ENCODE measurements at places on chromosomes 13 and 19.

GRCh38 chr19:45171211-45171623 is 6.8 kb downstream of the TRAPPC6A start:
- DNase-seq: no peak

DNA sequence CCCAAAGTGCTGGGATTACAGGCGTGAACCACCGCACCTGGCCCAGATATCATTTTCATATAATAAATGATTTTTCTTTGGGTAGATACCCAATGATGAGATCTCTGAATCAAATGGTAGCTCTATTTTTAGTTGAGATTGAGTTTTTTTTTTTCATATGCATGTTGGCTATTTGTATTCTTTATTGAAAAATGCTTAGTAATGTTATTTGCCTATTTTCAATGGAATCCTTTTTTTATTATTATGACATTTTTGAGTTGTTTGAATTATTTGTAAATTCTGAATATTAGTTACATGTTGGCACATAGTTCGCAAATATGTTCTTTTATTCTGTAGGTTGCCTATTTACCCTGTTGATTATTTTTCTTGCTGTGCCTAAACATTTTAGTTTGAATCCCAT is 55.8 kb downstream of the ZNF254 start:
- no peak for DNase-seq

DNA sequence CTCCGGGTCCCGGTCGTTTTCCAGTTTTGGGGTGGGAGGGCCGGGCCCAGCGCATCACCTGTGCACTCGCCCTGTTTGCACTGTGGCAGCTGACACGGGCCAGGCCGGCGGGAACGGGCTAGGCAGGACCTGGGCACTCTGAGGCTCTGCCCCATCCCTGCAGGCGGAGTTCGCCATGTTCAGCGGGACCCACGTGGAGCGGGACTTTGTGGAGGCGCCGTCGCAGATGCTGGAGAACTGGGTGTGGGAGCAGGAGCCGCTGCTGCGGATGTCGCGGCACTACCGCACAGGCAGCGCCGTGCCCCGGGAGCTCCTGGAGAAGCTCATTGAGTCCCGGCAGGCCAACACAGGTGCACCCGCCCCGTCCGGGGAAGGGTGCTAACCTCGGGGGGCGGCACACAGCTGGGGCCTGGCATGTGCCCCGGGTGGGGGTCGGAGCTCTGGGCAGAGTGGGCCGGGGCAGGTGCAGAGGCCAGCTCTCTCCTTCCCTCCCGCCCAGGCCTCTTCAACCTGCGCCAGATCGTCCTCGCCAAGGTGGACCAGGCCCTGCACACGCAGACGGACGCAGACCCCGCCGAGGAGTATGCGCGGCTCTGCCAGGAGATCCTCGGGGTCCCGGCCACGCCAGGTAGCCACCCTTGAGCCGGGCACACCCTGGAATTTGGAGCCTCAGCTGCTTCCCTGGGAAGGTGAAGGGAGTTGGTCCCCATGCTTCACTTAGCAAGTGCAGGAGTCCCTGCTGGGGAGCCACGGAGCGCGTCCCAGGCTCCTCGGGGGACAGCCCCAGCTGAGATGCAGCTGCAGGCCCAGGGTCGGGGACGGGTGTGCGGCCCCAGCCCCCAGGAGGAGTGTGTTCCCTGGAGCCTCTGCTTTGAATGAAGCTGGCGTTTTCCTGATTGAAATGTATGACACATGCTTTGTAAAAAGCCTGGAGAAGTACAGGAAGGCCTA is 9.3 kb upstream of the ZNF554 start:
- DNase-seq: no peak

- no peak for DNase-seq
Observed at GRCh38 chr19:4576016-4576933, 16.8 kb upstream of the SEMA6B start.

DNA sequence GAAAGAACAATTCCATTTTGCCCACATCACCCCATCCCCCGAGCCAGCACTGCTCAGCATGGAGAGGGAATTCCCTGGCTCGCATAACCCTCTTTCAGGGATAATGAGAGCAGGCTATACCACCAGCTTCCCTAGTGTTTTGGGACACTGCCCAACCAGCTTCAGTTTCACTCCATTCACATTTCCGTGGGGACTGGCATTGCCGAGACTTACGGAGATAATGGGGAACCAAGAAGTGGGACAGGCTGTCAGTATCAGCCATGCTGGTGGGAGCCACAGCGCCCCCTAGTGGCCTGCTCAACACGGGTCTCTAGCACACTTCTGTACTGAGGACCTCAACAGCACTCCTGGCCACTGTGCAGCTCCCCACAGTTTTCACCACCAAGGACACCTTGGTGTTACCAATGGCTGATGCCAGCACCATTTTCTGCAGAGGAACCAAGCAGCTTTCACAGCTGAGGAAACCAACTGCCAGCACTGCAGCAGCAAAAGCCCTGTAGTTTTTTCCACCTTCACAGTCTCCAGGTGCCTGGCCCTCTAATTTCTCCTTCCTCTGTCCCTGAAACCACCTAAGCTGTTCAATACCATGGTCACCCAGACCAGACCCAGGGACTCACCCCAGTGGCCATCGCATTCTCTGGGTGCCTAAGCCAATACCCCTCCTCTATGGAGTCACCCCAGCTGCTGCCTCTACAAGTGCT is 23.7 kb downstream of the SLC6A16 start:
- no peak for DNase-seq

DNA sequence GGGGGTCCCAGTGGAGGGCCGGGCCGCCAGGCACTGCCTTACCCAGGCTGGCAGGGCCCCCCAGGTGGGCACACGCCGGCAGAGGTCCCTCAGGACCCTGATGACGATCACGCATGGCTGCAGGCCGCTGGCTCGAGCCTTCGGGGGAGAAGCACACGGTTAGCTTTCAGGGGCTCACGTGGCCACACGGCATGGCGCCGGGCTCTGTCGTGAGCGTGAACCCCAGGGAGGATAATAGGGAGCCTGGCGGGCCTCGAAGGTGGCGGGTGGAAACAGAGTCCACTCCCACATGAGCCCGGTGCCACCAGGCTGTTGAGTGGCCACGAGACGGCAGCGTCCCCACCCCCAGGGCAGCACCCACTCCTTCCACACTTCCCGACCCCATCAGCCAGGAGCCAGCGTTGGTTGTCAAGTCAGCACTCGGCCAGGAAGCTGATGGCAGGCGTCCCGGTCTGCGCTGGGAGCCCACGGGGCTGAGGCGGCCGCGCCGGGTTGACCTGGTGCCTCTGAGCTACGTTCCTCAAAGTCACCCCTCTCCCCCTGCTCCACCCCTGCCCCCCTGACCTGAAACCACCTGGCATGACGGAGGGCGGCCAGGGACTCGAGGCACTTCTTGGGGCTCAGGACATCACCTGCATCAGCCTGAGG is 24.7 kb upstream of the MATK start:
- DNase-seq: no peak

GRCh38 chr19:18777301-18778075 is 13.6 kb downstream of the COMP start:
- no peak for DNase-seq

GRCh38 chr13:25018729-25019115 is 77.2 kb upstream of the PABPC3 start:
- no peak for DNase-seq

DNA sequence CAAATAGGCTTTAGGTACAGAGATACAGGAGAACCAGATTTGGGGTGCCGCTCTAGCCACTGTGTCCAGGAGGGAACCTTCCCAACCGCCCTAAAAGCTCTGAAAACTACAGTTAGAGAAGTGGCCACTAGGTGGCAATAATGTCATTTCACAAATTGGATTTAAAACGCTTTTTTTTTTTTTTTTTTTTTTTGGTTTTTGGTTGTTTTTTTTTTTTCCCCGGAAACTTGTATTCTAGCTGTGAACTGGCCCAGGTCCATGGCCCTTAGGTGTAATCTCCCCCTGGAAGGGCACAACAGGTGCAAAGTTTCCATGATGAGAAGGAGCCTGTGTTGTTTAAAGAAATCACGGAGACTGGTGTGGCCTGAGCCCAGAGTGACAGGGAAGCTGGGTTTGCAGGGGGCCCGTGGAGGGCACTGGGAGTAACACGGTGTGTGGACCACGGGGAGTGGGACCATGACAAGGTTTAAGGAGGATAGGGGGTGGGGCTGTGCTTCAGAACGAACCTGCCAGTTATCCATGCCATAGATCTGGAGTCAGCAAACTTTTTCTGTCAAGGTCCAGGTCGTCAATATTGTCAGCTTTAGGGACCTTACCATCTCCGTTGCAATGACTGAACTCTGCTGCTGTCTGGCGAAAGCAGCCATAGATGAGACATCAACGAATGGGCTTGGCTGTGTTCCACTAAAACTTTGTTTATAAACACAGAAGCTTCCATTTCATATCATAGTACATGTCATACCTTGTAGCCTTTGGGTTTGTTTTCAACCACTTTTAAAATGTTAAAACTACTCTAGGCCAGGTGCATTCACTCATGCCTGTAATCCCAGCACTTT is 10.1 kb downstream of the OR1I1 start:
- DNase-seq: no peak

GRCh38 chr13:110645750-110646149 is 30.4 kb downstream of the NAXD start:
- DNase-seq: no peak

DNA sequence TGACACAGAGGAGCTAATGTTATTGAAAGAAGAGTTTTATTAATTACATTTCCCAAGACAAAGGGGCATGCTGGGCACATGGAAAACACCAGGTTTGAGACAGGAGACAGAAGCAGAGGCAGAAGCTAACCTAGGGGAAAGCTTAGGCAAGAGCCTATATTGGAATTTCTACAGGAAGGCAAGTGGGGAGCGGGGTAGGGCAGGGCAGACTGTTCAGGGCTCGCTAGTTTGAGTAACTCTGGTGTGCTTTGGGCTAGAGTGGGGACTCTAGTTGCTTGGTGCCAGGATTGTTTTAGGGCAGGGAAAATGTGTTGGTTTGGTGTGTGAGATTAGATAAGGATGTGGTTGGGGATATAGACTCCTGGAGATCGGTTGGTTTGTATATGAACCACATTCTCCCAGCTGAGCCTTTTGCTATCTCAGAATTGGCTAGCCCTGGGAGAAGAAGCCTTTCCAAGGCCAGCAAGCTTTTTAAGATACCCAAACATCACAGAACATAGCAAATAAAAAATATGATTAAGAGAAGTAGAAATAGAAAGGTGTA is 8.4 kb upstream of the UFM1 start:
- DNase-seq: no peak

GRCh38 chr13:46778095-46778494 is 18.9 kb downstream of the ESD start:
- DNase-seq: no peak

DNA sequence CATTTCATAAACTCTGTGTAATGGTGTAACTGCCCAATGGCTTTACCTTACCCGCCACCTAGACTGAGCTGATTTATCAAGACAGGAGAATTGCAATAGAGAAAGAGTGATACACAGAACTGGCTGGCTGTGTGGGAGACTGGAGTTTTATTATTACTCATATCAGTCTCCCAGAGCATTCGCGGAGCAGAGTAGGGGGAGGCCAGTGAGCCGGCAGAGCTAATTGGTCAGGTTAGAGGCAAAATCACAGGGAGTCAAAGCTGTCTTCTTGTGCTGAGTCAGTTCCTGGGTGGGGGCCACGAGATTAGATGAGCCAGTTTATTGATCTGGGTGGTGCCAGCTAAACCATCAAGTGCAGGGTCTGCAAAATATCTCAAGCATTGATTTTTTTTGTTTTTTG is 23.4 kb upstream of the SLITRK1 start:
- no peak for DNase-seq

DNA sequence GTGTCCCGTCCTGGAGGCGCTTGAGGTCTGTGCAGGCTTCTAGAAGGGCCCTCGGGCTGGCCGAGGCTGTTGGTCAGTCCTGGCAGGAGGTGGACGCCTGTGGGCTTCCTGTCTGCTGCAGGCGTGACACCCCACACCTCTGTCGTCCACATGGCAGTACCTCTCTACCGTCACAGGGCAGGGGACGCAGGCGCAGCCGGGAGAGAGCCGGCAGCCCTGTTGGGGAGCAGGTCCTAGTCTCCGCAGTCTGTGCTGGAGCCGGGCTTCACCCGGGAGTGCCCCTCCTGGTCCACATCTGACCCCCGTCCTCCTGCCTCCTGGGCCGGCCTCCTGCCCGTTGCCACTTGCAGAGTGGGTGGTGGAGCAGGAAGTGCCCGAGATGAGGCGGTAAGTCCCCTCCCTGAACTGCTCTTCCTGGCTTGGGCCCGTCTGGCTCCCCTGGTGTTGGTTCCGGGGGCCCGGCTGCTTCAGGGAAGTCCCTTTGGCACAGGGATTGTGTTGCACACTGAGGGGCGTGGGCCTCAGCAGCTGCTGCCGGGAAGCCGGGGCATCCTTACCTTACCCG is 106.0 kb downstream of the KDM4B start:
- DNase-seq: no peak

DNA sequence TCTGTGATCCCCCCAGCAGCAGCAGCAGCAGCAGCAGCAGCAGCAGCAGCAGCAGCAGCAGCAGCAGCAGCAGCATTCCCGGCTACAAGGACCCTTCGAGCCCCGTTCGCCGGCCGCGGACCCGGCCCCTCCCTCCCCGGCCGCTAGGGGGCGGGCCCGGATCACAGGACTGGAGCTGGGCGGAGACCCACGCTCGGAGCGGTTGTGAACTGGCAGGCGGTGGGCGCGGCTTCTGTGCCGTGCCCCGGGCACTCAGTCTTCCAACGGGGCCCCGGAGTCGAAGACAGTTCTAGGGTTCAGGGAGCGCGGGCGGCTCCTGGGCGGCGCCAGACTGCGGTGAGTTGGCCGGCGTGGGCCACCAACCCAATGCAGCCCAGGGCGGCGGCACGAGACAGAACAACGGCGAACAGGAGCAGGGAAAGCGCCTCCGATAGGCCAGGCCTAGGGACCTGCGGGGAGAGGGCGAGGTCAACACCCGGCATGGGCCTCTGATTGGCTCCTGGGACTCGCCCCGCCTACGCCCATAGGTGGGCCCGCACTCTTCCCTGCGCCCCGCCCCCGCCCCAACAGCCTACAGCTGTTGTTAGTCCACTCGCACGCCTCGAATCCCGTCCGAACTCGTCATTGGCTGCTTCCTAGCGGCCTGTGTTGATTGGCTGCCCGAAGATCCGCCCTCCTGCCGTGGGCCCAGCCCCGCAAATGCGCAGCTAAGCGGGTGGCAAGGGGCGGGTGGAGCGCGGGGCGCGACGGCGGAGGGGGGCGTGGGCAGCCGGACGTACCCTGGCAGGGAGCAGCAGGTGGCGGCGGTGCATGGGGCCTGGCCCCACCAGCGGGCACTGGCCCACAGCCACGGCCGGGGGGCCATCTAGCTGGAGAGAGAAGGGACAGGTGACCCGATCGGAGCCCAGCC is 1.4 kb upstream of the SIX5 start:
- DNase-seq: no peak

- DNase-seq: no peak
Observed at GRCh38 chr19:13843104-13843921, 33.6 kb upstream of the NANOS3 start.

DNA sequence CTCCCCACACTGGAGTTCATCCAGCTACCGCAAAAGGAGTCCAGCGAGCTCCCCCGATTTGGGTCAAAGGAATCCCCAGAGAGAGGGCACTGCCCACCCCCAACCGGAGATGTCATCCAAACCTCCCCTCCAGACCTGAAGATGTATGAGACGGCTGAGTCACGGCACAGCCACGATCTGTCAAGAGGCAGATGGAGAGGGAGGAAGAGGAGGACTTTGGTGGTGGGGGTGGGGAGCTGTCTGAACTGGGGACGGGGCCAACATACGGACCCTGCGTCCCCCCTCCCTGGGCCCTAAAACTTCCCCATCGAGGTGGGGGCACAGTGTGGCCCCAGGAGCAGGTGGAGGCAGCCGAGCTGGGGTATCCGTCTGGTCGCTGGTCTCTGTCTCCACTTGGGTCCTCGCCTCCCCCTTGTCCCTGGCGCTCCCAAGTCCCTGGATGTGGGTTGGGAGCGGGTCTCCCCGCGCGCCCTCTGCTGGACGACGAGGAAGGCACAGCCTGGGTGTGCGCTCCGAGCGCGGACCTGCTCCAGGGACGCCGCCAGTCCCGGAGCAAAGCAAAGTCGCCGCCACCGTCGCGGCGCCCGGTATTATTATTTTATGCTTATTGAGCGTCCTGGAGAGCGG is 3.8 kb downstream of the PDE4A start:
- no peak for DNase-seq
